ENCODE measurements at places on chromosomes 11 and 22. TPM values are rescaled to one million over a fixed set of nuclear protein-coding genes. Genes with fewer than 3 reads are reported as not detected.

GRCh38 chr22:42769238-42769573 is 48.5 kb upstream of the A4GALT start:
- no peak for DNase-seq

DNA sequence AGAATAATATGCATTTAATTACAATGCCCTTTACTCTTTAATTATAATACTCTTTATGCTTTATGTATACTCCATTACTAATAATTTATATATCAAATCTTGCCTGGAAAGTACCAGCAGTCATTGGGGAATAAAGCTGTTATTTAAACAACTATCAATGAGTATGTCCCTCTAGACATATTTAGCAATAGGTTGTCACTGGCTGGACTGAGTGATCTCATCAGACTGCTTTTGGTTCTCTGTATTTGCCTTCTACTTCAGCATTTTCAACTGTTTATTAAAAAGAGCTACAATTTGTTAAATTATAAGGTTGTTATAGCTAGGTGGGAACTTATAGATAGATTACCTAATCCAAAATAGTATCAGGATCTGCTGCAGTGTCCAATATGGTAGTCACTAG is 267.2 kb downstream of the DCDC1 start:
- DNase-seq: no peak

GRCh38 chr11:113505541-113506375 is 30.6 kb upstream of the DRD2 start:
- DNase-seq: no peak

GRCh38 chr11:69166218-69167115 is 10.7 kb downstream of the SMIM38 start:
- no peak for DNase-seq

DNA sequence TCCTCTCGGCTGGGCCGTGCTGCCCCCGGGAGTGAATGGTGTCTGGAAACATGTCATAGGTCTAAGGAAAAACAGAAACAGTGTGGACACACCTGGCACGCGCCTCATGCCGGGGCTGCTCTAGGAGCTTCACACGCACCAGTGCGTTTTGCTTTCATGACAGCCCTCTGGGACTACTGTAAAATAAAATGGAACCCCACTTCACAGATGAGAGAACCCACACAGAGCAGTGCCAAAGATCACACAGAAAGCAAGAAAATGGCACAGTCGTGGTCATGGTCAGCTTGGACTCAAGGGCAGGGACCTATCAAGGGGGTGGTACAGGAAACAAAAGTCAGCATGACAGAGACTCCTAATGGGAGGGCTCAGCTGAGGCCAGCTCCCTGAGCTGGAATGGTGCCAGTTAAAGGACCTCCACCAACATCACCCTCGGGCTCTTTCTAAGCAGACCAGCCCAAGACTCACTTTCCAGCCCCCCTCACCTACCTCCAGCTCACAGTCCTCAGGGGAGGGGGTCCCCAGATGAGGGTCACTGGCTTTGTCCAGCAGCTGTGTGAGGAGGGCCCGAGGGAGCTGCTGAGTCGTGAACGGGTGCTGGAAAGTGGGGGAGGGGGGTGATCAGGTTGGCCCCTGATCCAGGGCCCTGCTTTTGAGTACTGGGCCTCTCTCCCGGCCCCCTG is 3.3 kb downstream of the MAP4K2 start:
- DNase-seq: no peak

- DNase-seq: no peak
Measured at GRCh38 chr11:79156031-79156430, 284.8 kb downstream of the TENM4 start.

The KREMEN1 gene
- 6.1 TPM for total RNA-seq

GRCh38 chr11:66716996-66717395 is 12.0 kb downstream of the SPTBN2 start:
- DNase-seq: no peak

The P2RY6 gene
- 1.2 TPM for total RNA-seq

DNA sequence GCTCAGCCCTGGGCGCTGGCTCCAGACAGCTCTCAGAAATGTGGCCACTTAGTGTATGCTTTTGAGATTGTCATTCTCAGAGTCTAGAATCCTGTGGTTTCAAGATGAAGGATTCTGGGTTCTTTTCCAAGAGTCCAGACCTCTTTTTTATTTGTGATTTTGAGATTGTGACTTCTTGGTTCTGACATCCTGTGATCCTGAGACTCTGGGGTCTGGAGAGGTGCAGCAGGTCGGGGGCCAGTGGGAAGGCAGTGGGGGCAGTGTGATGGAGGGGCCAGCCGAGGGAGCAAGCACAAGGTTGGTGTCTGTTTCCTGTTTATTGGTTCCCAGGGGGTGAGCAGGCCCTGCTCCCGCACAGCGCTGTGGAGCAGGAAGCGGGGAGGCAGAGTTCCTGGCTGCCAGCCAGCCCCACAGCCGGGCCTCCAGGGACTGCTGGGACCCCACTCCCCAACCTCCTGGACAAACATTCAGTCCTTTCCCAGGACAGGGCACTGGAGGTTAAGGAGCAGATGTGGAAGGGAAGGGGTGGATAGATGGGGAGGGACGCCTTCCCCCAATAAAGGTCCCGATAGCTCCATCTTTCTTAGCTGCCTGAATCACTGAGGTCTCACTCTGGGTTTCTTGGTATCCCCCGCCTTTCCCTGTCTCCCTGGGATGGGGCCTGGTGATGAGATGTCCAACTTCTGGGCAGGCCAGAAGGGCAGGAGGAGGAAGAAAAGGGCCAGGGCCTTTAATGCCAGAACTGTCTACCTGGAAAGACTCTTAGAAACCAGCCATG is 13.7 kb downstream of the ARHGEF17 start:
- peak; percentile 84 for DNase-seq

DNA sequence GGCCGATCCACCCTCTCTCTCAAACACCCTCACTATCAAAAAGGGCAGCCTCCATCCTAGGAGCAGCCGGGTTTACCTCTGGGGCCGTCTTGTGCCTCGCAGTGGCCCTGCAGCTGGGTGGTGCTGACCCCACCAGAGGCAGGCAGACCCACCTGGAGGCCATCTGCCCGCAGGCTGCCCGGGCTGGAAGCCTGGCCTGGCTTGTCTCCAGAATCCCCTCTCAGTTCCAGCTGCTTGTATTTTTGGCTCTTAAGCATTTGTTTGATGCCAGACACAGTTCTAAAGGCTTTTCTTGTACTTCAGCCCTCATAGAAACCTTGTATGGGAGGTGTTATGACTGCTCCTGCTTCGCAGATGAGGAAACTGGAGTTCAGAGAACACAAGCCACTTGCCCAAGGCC is 4.2 kb upstream of the NFAM1 start:
- DNase-seq: no peak

DNA sequence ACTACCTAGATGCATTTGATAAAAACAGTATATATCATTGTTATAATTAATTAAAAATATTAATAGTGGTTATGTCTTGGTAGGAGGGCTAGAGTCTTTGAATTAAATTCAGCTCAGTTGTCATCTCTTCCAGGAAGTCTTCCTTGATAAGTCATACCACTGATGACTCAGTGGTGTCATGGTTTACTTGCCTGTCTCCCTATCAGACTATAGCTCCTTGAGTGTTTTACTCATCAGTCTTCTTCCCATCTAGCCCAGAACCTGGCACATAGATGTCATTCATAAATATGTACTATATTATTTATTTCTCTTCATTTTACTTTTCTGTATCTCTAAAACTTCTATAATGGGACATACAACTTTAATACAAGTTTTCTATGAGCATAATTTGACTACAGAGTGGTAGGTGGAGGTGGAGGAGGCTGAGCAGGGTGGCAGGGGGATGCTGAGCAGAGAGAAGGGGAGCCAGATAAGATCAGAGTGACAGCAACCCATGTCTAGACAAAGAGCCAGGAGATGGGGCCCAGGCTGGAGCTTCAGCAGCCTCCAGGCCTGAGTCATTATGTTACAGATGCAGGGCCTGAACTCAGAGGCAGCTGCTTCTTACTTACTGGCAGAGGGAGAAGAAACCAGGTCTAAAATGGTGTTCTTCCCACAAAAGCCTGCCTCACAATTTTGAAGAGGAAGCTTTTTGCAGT is 82.3 kb upstream of the PHOX2A start:
- DNase-seq: no peak

DNA sequence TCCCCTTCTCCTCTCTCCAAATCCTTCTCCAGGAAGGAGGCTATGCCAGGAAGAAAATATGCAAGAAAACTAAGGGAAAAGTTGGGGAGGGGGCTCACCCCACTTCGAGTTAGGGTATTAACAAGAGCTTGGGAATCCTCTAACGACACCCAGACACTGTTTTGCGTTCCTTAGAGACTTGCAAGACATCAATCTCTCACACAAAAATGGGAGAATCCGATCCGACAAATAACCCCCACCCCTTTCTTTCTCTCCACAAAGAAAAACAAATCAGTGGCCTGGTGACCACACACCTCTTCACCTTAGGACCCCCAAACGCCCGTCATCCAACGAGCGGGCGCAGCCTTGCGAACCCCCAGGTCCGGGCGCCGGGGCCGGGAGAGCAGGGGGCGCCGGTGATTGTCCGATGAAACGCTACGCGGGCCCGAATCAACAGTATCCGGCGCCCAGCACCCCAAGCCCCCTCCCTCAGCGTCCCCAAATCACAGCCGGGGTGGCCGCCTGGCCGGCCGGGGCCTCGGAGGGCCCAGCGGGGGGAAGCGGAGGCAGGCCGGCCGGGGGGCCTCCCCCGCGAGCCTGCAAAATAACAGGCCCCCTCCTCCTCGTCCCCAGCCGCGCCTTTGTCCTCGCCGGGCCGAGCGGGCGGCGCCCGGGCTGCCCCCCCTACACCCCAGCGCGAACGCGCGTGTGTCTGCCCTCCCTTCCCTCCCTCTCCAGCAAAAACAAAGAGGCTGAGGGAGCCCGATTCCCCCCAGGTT is 690 bp downstream of the CSNK1E start:
- DNase-seq: peak; percentile 87

- DNase-seq: no peak
Measured at GRCh38 chr11:115214644-115215234, 289.5 kb downstream of the CADM1 start.

DNA sequence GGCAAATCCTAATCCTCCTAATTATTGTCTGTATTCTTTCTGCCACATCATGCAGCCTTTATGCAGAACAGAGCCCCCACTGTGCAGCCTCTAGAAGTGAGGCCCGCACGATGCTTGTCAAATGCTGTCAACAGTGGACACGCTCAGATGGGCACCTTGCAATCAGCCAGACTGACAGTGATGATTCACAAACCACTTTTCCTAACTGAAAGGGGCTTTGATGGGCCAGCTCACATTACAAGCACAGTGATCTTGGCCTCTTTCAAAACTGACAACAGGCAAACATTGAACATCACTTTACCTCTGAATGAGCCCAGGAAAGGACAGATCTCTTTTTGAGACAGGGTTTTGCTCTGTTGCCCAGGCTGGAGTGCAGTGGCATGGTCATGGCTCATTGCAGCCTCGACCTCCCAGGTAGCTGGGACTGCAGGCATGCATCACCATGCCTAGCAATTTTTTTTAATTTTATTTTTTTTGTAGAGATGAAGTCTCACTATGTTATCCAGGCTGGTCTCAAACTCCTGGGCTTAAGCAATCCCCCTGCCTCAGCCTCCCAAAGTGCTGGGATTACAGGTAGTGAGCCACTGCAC is 18.0 kb upstream of the E2F8 start:
- DNase-seq: no peak

GRCh38 chr11:45150943-45151342 is 4.5 kb downstream of the PRDM11 start:
- DNase-seq: peak; percentile 37
